ENCODE measurements at places on chromosomes 3 and 15.

DNA sequence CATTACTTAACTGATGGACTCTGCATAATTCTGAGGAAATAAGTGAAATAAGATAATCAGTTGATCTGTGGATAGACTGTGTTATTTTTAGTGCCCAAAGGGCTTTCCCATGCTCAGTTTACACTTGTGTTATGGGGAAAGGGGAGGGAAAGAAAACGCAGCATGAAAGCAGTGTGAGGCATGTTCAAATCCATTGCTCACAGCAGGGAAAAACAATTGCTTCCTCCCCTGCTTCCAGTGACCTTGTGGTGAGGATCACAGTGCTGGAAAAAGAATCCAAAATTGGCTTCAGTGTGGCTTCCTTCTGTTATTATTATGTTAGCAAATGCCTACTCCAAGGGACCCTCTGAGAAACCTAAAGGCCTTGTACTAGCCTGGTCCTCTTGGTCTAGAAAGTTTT is 285.1 kb upstream of the CDIN1 start:
- no peak for DNase-seq

GRCh38 chr3:122690096-122690495 is 9.5 kb downstream of the PARP14 start:
- no peak for DNase-seq

DNA sequence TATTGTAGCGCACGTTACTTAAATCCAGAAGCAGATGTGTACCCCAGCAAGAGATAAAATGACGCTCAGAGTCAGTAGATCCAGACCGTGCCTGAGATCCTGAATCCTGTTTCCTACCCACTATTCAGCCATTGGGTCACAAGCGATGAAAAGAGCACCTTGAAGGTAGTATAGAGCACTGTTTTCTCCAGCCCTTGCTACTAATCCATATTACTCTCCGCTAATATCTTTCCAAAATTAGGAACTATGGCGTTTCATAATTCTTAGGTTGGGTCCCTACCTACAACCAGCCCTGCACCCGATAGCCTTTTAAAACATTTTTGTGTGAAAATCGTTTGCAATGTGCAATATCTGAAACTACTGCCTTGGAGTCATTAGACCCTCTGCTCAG is 596 bp downstream of the BTD start:
- DNase-seq, result no peak

DNA sequence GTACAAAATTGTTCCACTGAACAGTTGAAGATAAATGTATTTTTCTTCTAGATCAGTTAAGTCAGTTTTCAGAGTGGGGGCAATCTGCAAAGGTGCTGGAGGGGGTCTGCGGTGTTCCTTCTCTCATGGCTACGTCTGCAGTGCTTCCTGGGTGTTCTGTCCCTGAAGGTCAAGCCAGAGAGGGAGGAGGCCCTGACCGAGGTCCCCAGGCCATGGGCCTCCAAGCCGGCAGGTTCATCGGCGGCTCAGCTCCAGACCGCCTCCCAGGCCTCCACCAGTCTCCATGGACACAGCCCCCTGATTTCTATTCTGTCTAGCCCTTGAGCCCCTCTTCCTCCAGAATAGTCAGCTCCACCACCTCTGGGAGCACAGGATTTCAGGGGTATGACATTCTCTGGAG is 28.5 kb upstream of the TSEN2 start:
- DNase-seq, result no peak

- no peak for DNase-seq
Measured at GRCh38 chr3:54988838-54989630, 61.2 kb upstream of the LRTM1 start.

DNA sequence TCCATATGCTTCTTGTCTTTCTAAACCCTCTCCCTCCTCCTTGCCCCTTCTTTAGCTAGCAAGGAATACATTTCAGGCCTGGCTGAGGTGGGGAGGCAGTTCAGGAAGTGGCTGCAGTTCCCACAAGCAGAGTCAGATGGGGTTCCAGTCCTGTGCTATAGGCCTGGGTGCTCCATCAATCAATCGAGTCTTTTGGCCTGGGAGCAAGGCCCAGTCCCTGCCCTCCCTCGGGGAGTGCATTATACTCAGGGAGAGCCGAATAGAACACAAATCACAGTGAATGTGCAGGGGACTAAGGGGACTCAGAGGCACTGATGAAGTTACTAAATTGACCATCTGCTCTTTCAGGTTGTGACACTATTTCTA is 58.0 kb upstream of the HERC1 start:
- no peak for DNase-seq

DNA sequence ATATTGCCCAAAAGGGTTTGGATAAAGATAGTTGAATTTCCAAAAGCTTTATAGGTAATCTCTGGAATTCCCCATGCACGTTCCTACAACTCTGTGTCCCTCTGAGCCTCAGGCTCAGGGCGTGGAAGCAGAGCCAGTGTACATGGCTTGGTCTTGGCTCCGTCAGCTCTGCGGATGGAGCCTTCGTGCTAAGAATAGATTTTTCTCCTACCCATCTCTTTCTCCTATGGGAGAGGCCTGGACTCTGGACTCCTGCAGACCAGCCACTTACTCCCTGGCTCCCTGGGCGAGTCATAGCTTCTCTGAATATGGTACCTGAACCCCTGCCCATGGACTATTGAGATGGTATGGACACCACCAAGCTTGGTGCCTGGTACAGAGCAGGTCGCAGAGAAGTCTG is 99.9 kb downstream of the EEFSEC start:
- DNase-seq, result no peak

DNA sequence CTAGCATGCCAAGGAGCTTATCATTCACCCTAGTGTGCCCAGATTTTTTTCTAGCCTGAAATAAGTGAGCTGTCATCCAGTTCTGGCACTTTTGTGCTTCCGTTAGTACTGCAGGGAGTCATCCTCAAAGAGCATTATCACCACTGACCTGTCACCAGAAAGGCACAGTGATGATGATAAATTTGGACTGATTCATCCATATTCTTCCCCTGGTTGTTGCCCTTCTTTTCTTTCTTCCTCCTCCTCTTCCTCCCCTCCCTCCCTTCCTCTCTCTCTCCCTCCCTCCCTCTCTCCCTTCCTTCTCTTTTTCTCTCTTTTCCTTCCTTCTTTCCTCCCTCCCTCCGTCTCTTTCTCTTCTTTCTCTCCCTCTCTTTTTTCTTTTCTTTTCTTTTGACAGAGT is 21.3 kb downstream of the SLC35G2 start:
- DNase-seq, result no peak

DNA sequence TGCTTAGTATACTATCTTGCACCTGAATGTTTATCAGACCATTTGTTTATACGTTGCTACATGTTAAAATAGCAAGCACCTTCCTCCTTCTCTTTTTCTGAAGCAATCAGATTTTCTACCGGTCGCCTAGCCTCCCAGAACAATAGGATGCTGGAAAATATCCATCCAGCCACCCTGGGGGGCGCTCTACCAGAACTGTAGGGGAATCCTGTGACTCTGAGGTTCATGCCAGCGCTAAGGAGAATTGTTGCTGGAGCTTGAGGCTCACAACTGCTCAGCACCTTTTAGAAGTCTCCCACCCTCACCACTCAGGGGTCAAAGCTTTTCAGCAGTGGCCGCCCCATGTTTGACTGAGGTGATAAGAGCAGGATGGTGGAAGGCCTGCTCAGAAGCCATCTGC is 27.5 kb downstream of the SQOR start:
- DNase-seq, result no peak

- no peak for DNase-seq
Measured at GRCh38 chr3:60383345-60383744, 867.9 kb downstream of the FHIT start.

DNA sequence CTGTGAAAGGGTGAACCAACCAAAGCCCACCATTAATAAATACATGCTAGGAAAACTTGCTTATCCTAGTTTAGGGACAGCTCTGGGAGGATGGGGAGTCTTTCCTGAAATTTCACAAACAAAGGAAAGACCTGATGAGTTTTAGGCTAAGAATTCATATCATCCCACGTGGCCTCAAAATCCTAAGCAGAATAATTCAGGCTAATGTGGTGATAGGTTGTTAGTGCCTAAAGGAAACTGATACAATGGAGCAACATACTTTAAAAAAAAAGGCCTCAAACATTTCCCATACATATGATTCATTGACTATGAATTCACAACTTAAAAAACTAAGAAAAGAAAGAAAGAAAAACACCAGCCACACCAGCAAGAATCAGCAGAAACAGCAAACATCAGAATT is 126.9 kb upstream of the CNTN4 start:
- DNase-seq, result no peak

Data from stimulated activated naive CD8-positive, alpha-beta T cell treated with anti-CD3 and anti-CD28 coated beads, Interleukin-15, Interleukin-2, amounts not matched to agents 100 U/mL and 50 U/mL, for 24 hours (primary cell).